ENCODE measurements at places on chromosomes 16 and 17.

DNA sequence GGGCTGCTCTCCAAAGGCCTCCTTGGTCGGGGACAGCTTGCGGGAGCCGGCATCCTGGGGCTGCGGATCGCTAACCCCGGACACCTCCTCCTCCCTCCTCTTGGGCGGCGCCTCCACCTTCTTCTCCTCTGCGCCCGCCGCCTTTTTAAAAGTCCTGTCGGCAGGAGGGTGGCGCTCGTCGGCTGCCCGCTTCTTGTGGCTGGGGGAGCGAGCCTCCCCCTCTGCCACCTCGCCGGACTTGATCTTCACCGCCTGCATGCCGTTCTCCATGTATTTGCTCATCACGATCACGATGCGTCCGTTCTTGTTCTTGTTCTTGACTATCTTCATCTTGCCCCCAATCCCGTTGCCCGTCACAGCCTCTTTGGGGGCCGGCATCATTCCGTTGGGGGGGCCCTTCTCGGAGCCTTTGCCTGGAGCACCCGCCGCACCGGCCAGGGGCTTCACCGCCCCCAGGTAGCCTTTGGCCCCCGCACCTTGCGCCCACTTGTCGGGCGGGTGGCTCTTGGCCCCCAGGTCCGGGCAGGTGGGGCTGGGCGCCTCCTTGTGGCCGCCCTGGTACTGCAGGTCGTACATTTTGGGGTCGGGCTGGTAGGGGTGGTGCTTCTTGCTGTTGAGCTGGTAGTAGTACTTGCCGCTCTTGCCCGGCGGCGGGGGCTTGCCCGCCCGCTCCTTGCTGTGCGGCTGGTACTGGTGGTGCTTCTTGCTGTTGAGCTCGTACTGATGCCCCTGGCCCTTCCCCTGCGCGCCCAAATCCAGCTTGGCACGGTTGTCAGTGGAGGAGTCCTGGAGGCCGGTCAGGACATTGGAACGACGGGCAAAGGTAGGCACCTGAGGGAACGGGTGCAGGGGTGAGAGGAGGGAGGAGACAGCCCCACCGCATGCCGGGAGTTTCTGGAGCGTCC is 4.4 kb downstream of the CBX4 start:
- DNase-seq, result no peak

GRCh38 chr17:82743344-82744219 is 8.2 kb downstream of the FN3K start:
- DNase-seq, result no peak

DNA sequence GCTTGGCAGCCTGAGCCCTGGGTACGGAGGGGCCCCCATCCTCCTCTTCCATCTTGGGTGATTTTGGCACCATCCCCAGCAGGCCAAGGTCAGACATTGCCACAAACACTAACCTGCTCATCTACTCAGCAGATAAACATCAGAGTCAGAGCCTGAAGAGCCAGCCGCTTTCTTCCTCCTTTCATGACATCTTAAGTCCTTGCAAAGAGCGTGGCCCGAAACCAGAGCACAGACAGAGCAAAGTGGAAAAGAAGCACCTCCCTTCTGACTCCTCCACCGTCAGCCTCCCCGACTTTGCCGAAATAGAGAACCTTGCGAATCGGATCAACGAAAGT is 60.4 kb upstream of the RPH3AL start:
- no peak for DNase-seq

DNA sequence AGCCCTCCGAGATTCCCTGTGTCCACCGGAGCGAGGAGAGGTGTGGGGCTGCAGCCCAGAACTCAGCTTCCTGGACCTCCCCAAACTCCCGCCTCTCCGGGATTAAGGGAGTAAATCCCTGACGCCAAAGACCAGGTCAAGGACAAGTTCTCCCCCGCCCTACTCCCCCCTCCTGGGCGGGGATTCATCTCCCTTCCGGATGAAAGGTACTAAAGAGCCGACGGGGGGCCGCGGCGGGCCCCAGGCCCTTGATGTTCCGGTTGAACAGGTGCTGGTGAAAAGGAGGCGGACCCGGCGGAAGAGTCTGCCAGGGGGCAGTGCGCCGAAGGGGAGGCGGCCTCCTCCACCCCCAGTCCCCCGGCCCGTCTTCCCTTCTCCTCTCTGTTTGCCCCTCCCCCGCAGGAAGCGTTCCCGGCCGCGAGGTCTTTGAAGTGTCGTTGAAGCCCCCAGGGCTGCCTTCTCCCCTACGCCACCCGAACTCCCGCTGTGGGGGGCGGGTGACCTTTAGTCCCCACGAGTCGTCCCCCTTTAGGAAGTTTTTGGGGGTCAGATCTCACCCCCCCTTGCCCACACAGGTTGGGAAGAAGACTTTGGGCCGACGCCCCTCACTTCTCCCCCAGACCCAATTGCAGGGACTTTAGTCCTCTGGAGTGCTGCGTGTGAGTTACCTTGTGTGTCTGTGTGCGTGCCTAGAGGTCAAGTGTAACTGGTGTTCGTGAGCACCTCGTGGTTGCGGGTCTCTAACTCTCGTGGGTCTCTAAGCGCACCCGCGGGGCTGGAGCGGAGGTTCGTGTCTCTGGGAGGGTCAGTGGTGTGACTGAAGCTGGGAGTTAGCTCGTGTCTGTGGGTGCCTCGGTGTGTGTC is 1.1 kb upstream of the MLLT6 start:
- DNase-seq, result peak; percentile 87

GRCh38 chr16:24635900-24636610 is 93.4 kb upstream of the TNRC6A start:
- no peak for DNase-seq

- no peak for DNase-seq
Measured at GRCh38 chr17:39794249-39794970, 56.7 kb downstream of the GRB7 start.

GRCh38 chr17:79280866-79281572 is 206.4 kb downstream of the ENGASE start:
- no peak for DNase-seq

GRCh38 chr17:41932816-41933389 is 2.5 kb downstream of the ODAD4 start:
- DNase-seq, result no peak

DNA sequence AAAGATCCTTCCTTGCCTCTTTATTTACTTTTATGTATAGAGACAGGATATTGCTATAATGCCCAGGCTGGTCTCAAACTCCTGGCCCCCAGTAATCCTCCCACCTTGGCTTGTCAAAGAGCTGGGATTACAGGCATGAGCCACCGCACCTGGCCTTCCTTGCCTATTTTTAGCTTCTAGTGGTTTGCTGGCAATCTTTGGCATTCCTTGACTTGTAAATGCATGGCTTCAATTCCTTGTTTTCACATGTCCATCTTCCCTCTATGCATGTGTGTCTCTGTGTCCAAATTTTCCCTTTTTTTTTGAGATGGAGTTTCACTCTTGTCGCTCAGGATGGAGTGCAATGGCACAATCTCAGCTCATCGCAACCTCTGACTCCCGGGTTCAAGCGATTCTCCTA is 22.5 kb downstream of the HEXIM2 start:
- DNase-seq, result no peak

DNA sequence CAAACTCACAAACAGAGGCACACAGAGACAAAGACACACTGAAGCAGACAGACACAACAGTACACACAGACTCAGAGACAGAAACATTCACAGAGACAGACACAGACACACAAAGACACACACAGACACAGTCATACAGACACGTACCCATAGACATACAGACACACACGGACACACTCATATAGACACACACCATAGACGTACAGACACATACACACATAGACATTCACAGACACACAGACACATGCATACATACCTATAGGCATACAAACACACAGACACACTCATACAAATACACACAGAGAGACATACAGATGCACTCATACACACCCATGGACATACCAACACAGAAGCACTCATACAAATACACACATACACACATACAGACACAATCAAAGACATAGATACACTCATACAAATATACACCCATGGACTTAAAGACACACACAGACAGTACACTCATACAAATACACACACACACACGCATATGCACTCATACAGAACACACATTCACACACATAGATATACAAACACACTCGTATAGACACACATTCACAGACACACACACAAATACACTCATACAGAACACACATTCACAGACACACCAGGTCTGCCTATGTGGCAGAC is 19.9 kb upstream of the MRTFB start:
- DNase-seq, result no peak

GRCh38 chr17:79618383-79619067 is 7.7 kb upstream of the RBFOX3 start:
- peak; percentile 11 for DNase-seq

- DNase-seq, result peak; percentile 90
Measured at GRCh38 chr17:42681976-42682721, at the start of gene CNTNAP1. CNTNAP1 (plus strand) TSS chr17:42682531; CDS start chr17:42682830, 299 bp downstream.

DNA sequence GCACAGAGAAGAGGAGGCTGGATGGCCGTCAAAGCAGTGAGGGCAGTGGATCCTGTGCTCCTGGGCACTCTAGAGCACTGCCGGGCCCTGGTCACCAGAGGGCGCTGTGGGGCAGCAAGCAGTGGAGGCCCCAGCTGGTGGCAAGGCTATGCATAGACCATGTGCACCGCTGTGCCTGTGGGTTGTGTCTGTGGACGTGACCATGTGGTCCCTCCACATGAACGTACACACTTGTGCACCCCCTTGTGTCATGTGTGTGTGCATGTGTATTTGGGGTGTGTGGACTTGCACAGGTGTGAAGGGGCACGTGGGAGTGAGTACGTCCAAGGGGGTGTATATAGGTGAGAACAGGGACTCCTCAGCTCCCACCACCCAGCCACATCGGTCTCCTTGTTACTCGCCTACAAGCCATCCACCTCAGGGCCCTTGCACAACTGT is 4.4 kb upstream of the MAP2K3 start:
- peak; percentile 89 for DNase-seq

DNA sequence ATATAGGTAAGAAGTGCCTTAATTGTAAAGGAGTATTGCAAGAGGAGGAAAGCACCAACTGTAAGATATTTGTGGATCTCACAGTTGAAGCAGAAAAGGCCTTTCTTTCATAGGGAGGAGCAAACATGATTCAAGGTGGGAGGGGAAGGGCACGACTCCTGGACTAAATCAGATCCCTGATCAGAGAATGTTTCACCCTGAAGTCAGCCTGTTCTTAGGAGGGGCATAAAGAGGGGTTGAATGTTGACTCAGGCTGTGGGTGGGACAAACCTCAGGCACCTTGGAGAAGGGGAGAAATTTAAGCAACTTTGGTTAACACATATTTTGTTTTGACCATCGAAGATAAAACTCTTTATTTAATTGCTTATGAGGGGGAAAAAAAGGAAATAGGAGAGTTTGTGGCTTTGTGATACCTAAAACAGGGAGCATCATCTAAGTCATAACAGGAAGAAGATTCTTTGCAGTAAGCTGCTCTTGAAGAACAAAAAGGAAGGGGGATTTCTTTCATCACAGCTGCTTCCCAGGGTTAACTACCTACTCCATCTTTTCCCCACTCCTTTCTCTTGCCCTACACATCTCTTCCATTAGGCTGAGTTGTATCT is 158.6 kb upstream of the ZNF267 start:
- DNase-seq, result no peak

DNA sequence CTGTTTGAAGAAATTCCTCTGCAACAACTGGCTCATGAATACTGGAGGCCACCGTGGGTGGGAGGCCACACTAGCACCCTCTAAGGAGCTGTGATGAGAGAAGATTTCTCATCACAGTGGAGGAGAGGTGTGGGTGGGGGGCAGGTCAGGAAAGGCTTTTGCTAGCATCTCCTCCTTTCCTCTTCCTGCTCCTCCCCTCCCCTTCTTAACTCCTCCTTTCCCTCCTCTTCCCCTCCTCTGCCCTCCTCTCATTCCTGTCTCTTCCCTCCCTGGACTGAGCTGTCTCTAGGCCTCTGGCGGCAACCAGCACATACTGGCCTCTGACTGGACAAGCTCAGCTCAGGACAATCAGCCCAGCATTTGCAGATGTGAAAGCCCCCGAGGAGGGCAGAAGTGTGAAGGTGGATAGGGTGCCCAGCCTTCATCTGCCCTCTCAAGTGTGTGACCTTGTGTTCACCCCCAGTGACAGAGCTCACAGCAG is 19.0 kb upstream of the LHX1 start:
- no peak for DNase-seq

- no peak for DNase-seq
Measured at GRCh38 chr16:57186872-57187854, 1.0 kb downstream of the RSPRY1 start.

- no peak for DNase-seq
Measured at GRCh38 chr16:55941552-55941951, 66.4 kb upstream of the CES5A start.

- DNase-seq, result no peak
Measured at GRCh38 chr16:71402007-71402406, 39.8 kb downstream of the TLE7 start.

GRCh38 chr17:16294560-16294959 is 58.7 kb downstream of the CENPV start:
- no peak for DNase-seq

DNA sequence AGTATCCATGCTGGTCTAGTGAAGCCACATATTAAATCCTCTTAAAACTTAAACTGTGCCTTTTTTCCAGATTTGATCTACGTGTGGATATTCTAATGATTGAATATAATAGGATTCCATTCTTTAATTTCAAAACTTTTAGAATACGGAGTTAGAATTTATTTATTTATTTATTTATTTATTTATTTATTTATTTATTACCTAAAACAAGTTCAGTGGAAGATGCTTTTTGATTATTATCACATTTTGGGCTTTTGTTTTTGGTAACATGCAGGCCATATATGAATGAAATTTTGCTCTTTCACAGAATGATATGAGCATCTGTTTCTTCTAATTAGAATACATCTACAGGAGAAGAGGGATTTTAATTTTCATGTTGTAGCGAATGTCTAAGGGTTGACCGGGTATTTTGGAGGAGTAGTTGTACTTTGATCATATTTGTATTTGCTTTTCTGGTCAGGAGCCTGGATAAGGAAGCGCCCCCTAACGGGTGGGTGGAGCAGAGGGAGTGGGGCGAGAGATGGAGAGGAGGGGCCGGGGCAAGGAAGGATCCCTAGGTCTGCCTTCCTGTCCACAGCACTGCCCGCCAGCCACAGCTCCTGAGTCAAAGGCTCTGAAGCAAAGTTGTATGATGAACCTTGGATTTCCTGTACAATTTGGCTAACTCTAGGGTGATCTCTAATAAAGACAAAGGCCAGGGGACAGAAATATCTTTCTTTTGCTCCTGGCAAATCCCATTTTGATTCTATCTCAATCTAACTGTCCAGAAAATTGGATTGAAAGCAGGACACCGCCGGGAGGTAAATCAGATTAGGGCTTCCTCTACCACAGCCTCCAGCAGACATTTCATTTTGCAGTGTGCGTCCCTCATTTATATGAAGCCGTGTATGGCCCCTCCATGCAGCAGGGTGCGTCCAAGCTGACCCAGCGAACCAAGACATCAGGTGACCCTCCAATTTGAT is 149.1 kb downstream of the PRKCA start:
- DNase-seq, result no peak
